ENCODE measurements at places on chromosomes 4 and X. TPM values are rescaled to one million over a fixed set of nuclear protein-coding genes. Genes with fewer than 3 reads are reported as not detected.

DNA sequence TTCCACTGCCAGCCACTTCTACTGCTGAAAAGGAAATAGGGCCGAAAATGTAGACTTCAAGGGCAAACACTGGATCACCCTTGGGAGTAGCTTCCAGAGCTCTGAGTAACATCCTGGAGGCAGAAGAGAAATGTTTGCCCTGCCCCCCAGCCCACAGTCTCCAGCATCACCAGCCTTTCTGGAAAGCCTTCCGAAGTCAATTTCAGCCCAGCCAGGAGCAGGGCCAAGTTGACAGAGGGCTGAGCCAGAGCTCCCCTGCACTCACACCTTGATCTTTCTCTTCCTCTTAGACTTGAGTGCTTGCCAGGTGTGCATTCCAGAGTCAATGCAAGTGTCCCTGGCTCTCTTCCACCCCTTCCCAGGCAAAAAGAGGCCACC lies 35.2 kb downstream of the SLC25A5 start:
- peak; percentile 93 for DNase-seq

DNA sequence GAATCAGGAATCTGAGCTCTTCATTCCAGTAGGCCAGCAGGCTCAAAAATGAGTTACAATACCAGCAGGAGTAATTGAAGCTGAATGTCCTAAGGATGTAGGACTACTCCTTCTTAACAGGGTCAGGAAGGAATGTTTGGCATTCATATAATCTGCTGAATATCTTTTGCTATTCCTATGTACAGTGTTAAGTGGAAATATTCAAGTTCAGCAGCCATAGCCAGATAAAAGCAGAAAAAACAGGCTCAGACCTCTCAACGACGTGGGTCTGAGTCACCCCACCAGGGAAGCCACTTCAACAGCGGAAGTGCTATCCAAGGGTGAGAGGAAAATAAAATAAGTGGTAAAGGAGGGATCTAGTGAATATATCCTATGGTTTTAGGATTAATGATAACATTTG lies 577.0 kb downstream of the SPOCK3 start:
- DNase-seq = no peak

- DNase-seq = peak; percentile 92
These were observed 626 bp upstream of the FRAS1 start for GRCh38 chr4:78056265-78057129.

DNA sequence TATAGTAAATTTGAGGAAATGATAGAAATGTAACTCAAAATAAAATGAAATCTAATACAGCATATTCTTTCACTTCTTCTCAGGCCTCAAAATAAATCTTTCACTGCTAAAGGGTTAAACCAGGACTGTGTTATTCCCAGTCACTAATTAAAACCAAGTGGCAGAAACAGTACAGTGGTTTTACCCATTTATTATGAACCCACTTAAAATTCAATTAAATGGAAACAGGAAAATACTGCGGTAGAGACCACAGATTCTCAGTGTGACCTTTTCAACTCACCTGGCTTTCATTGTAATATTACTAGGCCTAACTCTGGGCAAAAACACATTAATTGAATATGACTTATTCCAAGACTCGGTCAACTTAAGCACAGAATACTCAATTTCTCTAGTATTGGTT lies 176.5 kb upstream of the DKK2 start:
- DNase-seq = no peak

GRCh38 chr4:82380344-82380743 lies 6.6 kb upstream of the HNRNPD start:
- DNase-seq = peak; percentile 91

- peak; percentile 80 for DNase-seq
These were observed 114.9 kb upstream of the TEX13D start for GRCh38 chrX:124217304-124218251.

GRCh38 chr4:168892475-168892874 lies 117.6 kb downstream of the CBR4 start:
- no peak for DNase-seq

DNA sequence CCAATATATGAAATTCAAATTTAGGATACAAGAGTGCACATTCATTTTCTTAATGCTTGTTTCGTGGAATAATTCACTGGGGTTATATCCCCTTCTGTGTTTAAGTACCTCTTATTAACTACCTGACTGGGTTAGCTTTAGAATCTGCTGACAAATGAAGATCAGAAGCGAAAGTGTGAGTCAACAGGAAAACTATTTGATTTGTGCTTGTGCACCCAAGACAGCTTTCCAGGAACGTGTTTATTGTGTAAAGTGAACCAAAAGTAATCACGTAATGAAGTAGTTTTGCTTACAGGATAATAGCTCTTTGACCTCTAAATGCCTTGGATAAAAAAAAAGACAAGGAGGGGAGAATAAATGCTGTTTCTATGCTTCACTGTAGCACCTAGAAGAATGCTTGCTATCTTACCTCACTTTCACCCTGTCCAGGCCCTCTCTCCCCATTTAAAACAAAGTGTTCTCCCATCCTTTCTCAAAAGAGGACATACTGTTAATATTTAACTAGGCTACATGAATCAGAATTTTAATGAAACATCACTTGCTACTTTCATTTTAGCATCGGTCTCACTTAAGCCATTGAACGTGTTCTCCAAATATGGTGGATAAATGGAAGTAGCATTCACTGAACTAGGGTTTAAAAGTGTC lies 141.9 kb downstream of the THOC2 start:
- peak; percentile 45 for DNase-seq

DNA sequence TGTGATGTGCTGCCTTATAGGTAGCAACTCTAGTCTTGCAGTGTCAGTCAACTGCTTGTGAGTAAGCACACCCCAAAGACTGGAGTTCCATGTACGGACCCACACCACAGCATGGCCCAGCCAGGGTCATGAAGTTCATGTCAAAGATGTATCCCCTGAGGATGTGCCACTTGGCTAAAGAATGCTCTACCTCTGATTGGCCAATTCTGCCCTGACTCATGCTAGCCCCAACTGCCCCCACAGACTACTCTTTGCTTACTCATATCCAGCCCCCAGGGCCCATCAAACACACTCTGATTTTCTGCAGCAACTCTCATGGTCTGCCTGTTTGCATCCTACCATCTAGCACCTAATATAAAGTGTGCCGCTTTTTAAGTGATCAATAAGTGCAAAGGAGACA lies 62.5 kb downstream of the CHRDL1 start:
- DNase-seq = no peak

DNA sequence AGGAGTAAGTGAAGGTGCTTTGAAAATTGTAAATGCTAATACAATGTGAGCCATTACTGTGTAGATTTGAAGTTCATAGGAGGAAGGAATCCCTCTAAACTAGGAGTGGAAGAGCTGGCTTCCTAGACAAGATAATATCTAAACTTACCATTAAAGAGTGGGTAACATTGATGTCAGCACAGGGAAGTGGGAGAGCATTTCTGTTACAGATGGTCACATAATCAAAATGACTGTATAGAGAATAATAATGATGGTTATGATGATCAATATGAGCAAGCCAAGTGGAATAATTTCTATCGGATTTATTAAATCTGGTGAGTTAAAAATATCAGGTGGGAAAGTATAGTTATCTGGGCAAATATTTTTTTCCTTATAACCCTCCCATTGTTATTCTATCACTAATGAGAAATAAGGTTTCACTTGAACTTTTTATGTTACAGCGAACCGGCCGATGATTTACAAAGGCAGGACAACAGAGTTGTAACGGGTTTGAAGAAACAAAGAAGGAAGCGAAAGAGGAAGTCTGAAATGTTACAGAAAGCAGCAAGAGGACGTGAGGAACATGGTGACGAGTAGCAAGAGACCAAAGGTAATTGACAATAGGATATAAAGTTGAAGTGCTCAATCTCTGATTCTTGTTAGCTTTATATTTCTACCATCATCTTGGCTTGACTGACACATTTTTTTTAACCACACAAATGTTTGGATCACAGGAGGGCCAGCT lies 43.5 kb downstream of the FMR1NB start:
- DNase-seq = no peak

DNA sequence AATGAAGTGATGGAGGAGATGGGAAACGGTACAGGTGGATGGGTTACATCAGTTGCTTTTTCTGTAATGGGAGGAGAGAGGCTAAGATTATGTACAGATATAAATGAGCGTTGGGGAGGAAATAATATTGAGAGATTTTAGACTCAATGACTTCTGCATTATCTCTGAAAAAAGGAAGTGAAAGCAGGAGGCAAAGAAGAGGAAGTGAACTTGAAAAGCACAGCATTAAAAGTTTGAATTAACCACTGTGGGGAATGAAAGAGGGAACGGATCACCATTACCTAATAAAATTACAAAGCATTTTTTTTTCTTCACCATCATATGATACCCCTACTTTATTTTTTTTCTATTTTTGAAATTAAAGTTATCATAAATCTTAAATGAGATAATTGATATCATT lies 1025.5 kb downstream of the RPA4 start:
- no peak for DNase-seq

- DNase-seq = peak; percentile 60
These were observed 40.4 kb upstream of the TLR2 start for GRCh38 chr4:153643406-153644383.

Gene ABHD18
- total RNA-seq = 3.3 TPM

Gene IL1RAPL1
- 0.12 TPM for total RNA-seq

Gene FRG2
- 0.86 TPM for total RNA-seq

Gene VCX3A
- not detected for total RNA-seq

Gene XG
- total RNA-seq = not detected

Gene ZNF157
- 0.07 TPM for total RNA-seq

Gene POU4F2
- not detected for total RNA-seq

Gene EDA
- 0.15 TPM for total RNA-seq

Gene TLR3
- not detected for total RNA-seq

Gene SAP30
- 38.8 TPM for total RNA-seq
